NCI-H446 (cell line): ENCODE measurements at places on chromosomes 6 and 20.

DNA sequence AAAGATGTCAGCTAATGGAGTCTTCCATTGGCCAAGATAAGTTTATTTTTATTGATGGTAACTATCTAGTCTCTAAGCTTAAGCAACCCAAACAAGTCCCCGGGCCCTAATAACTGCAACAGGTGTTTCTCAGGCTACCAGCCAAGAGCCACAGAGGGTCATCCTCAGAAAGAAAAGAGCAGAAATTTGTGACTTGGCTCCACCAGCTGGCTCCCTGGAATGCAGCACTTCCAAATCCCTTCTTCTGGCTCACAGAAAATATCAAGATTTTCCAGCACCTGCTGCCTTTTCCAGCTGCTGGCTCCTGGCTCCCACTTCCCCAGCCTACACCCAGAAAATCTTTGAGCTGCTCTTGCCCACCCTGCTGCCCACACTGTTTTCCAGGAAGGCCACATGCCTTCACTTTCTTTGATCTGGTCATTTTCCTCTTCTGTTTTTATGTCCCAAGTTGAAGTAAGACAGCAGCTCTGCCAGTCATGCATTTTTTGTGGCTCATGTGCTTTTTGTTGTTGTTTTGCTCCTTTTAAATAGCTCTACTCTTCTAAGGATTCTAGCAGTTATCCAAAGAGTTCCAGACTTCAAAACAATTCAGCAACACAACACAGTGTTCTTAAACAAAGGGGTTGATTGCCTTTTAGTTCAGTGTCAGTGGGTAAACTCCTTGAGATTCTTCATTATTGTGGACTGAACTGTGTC is 151.0 kb upstream of the SMLR1 start:
- no peak for DNase-seq

DNA sequence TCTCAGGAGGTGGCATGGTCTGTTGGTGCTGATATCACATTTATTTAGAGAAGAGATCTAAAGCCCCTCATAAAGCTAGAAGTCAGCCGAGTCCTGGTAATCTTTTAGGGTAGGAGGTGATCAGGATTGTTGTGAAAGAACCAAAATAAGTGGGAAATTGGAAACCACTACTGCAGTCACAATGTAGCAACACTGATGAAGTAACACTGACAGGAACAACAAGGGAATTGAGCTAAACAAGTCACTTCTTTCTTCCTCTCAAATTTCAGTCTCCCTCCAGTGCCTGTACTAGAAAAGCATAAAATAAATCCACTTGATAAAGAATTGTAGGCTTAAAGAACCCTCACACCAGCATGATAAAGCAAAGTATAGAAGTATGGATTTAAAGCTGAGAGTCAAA is 1509.0 kb downstream of the GRIK2 start:
- DNase-seq = no peak

DNA sequence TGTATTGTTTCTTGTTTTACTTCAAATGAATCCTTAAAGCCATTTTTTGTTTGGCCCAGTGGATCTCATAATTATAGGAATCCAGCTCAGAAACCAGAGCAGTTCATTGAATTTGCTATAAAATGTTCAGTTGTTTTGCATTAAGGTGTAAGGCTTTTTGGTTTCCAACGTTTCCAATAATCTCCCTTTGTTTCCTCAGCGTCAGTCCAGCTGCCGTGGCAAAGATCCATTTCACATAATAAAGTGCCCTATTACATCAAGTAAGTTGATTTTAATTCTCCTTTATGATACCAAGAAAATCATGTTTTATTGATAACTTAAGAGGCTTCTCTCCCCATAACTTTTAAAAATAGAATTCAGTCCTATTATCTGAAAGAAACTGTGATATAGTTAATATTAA is 472.6 kb downstream of the UTRN start:
- no peak for DNase-seq

DNA sequence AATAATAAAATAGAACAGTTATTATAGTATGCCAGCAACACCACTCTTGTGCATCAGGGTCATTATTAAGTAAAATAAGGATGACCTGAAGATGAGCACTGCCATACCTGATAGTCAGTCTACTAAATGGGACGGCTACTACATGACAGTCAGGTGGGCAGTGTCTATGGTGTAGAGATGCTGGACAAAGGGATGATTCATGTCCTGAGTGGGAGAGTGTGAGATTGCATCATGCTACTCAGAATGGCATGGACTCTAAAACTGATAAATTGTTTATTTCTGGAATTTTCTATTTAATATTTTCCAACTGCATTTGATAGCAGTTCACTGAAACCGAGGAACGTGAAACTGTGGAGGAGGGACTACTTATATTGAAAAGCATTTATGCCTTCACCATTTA is 38.8 kb downstream of the SNX9 start:
- DNase-seq = no peak

GRCh38 chr6:104896914-104897313 is 37.2 kb upstream of the HACE1 start:
- DNase-seq = no peak

DNA sequence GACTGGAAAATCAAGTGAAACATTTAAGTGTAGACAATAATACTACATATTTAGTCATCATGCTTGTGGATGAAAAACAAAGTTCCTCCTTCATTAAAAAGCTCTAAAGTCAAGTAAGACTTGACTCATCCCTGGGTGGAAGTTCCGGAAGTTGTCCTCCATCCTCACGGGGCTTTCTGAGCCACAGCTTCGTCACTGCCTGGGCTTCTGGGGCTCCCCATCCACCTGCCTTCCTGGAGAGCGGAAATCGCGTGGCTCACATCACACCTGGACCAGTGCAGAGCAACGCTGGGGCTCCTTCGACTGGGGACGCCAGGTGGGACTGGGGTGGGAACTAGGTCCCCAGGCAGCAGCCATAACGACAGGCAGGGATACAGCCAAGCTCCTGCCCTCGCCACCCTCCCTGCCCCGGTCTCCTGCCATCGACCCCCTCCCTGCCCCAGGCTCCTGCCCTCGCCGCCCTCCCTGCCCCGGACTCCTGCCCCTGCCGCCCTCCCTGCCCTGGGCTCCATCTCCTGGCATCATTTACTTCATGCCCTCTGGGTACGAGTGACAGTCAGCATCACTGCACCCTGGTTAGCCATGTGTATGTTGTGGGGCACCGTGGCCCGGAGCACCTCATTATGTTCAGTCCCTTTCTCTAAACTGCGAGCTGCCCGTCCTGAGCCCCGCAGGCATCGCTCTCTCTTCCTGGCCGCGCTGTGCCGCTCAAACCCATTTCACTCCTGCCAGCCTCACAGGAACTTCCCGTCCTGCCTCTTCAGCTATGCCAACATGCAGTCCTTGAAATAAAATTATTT is 12.9 kb downstream of the THBS2 start:
- DNase-seq = no peak

DNA sequence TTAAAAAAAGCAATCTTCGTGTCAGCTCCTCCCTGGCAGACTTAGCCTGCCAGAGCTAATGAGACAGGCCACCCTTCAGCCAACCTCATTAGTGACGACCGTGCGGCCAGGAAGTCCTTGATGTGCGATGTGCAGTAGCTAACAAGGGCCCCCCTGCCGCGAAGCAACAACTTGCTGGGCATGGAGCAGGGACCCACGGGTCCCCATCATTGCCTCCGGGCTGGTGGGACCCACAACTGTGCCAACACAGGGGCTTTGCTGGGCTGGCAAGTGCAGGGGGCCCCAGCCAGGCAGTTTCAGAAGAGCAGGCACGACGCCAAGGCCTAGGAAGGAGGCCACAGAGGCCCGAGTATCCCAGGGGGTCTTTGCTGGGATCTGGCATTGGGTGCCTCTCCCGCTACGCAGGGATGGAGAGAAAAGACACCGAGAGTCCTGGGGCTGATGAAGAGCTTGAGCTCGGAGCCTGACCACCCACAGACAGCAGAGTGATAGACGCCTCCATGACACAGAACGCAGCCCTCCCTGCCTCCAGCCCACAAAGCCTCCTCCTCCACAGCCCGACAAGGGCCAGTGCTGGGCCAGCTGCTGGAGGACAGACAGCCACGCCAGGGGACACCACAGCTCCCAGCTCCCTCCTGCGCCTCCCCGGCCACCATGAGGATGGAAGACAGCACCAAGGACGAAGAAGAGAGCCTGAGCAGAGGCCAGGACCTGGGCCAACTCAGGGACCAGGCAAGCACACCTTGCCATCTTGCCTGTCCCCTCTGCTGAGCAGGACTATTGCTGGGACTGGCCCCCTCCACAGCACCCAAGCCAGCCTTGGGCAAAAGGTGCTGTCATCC is 96.6 kb downstream of the YTHDF1 start:
- DNase-seq = no peak

- no peak for DNase-seq
Observed at GRCh38 chr6:95417856-95418255, 159.5 kb upstream of the MANEA start.

DNA sequence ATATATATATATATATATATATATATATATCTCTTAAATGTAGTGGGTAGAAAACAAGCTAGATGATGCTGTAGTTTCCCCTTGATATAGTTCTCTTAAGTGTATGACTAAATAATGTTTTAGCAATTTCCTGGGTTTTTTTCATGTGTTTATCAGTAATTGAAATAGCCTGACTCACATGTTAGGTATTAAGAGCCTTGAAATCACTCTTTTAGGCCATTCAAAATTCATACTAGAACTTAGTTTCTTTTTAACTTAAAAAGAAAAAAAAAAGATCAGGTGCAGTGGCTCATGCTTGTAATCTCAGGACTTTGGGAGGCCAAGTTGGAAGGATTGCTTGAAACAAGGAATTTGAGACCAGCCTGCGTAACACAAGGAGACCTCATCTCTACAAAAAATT is 44.1 kb downstream of the NKX2-4 start:
- no peak for DNase-seq

- DNase-seq = no peak
Observed at GRCh38 chr6:92559611-92560010, 859.7 kb downstream of the EPHA7 start.

GRCh38 chr6:6907286-6907685 is 200.5 kb upstream of the RREB1 start:
- DNase-seq = no peak
